Activated T-cell treated with anti-CD3 and anti-CD28 coated beads for 24 hours (primary cell): ENCODE measurements at places on chromosomes 16 and 17.

DNA sequence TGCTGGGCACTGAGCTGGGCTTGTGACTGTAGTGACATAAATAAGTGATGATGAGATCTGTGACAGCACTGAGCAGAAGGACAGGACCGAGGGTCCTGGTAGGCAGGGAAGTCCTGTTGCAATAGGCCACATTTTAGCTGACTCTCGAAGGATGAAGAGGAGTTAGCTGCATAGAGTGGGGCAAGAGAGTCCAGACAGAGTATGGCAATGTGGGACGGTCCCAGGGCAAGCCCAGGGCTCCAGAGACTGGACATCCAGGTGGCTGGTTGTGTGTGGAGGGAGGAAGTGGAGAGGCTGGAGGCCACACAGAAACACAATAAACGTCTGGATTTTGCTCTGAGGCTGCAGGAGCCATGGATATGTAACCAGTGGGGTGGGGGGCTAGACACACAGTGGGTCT lies 64.5 kb upstream of the ZNF423 start:
- no peak for DNase-seq

DNA sequence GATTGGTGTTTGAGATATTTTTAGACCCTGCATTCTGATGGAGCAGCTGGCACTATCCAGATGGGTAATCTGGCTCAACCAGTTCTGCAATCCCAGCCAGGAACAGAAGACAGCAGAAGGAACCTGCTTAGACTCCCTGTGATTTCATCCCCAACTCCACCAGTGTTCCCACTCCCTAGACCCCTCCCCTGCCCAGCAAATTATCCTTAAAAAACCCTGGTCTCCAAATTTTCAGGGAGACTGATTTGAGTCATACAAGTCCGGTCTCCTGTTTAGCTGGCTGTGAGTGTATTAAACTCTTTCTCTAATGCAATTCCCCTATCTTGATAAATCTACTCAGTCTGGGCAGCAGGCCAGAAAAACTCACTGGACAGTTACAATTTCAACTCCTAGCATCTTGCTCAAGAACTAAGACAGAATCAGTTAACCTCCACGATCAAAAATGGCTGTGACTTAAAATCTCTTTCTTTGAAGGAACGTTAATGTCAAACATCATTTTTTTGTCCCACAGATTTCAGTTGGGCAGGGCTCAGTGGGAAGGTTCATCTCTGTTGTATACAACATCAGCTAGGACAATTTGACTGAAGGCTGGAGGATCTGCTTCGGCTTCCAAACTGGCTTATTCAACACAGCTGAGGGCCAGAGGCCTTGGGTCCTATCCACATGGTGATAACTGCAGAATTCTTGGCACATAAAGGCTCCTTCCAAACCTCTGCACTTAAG lies 4.9 kb upstream of the RBL2 start:
- DNase-seq: no peak

- DNase-seq: no peak
Measured at GRCh38 chr16:88939972-88940861, 36.8 kb downstream of the CBFA2T3 start.

DNA sequence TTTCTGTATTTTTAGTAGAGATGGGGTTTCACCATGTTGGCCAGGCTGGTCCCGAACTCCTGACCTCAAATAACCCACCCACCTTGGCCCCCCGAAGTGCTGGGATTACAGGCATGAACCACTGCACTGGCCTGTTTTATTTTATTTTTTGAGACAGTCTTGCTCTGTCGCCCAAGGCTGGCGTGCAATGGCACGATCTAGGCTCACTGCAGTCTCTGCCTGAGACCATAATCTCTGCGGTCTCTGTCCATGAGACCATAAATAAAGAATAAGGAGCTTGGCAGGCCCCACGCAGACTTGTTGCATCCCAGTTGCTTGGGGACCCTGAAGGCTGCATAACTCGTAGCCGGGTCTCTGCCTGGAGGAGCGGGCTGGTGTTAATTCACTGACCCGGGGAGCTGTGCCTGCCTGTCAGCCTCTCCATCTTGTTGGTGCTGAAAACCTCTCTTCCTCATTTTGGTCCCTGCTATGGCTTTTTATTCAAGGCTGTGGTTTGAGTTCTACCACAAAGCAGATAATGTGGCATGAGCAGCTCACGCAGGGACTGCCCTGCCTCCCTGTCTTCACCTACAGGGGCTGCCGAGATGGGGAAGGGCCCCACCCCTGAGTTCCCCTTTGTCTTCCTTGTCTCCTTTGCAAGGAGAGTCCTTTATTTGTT lies 82.1 kb downstream of the MSI2 start:
- no peak for DNase-seq

- no peak for DNase-seq
Measured at GRCh38 chr17:48137656-48138055, 30.1 kb downstream of the SNX11 start.

- DNase-seq: no peak
Measured at GRCh38 chr17:82366749-82367148, 4.8 kb upstream of the UTS2R start.
